ENCODE measurements at places on chromosomes 5 and 9. TPM values are rescaled to one million over a fixed set of nuclear protein-coding genes. Genes with fewer than 3 reads are reported as not detected.

Gene SPAG8
- 0.56 TPM for total RNA-seq

Gene GOLGA2
- total RNA-seq, result 46.2 TPM

Gene STK32A
- total RNA-seq, result 0.28 TPM

Gene EDIL3
- total RNA-seq, result 0.16 TPM

Gene WWC1
- 88.3 TPM for total RNA-seq

Measured in A549 treated with Mapracorat at 1 μM for 4 hours (cell line).